Activated CD4-positive, alpha-beta T cell treated with anti-CD3 and anti-CD28 coated beads for 24 hours (primary cell): ENCODE measurements at places on chromosomes 6 and 20.

- DNase-seq = no peak
Measured at GRCh38 chr20:35327074-35327976, 35.1 kb upstream of the FAM83C start.

GRCh38 chr6:36692861-36693702 is 4.5 kb upstream of the RAB44 start:
- no peak for DNase-seq

DNA sequence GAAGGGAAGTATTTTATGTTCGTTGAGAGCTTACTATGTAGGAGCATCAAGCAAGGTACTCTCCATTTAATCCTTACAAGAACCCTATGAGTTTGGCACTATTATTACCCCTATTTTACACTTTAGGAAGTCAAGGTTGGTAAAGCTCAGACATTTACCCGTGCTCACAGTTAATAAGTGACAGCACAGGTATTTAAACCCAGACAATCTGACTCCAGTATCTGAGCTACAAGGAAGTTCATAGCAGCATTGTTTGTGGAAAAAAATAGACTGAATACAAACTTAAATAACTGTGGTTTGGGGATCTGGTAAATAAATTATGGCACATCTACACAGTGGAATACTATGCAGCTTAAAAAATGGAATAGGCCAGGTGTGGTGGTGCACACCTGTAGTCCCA is 21.2 kb upstream of the GMNN start:
- no peak for DNase-seq

GRCh38 chr6:169853196-169854082 is 102.0 kb downstream of the ERMARD start:
- no peak for DNase-seq

- DNase-seq = no peak
Measured at GRCh38 chr6:107642095-107642860, 152.4 kb downstream of the SOBP start.

- DNase-seq = no peak
Measured at GRCh38 chr6:130959951-130960350, 103.1 kb downstream of the EPB41L2 start.

DNA sequence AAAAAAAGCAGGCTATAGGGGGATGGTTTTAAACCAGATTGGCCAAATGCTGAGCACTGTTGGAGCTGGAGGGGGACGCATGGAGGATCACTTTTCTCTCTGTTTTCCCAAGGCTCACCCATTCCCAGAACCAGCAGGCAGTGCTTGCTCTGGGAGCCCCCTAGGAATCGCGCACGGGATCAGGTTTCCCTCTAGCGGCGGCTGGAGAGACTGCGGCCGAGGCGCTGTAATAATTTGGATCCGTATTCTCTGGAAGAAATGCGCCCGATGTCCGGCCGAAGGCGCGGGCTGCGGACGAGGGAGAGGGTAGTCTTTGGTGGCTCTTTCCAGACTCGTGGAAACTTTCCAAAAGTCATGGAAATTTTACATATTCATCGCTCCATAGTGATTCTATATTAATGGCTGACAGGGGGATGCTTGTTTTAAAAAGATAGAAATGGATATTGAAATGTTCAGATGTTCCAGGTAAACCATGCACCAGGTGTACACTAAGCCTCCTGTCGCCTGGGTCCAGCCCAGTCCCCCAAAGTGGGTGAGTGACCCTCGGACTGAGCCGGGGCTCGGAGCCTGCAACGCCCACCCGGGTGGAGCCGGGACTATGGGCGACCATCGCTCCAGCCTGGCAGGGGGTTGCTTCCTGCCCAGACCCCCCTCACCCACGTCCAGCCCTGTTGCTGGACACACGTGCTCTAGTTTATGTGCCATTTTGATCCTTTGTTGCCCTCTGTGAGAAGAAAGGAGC is 78.7 kb upstream of the PHACTR3 start:
- peak; percentile 22 for DNase-seq

- DNase-seq = no peak
Measured at GRCh38 chr6:37392821-37393220, 39.0 kb downstream of the RNF8 start.

DNA sequence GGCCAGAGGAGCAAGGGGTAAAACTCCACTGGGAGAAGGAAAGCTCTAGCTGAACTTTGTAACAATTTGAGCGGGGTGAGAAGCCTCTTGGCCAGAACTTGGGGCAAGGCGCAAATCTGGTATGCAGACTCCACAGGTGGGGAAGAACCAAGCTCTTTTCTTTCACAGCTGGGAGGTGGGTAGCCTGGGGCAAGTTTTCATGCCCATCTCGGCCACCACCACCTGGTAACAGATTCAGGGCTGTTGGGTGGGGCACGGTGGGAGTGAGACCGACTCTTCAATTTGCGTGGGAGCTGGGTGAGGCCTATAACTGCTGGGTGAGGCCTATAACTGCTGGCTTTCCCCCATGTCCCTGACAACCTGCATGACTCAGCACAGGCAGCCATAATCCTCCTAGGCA is 37.5 kb downstream of the SDHAF4 start:
- DNase-seq = no peak

- DNase-seq = no peak
Measured at GRCh38 chr6:69865126-69865525, 1.2 kb upstream of the COL19A1 start.

DNA sequence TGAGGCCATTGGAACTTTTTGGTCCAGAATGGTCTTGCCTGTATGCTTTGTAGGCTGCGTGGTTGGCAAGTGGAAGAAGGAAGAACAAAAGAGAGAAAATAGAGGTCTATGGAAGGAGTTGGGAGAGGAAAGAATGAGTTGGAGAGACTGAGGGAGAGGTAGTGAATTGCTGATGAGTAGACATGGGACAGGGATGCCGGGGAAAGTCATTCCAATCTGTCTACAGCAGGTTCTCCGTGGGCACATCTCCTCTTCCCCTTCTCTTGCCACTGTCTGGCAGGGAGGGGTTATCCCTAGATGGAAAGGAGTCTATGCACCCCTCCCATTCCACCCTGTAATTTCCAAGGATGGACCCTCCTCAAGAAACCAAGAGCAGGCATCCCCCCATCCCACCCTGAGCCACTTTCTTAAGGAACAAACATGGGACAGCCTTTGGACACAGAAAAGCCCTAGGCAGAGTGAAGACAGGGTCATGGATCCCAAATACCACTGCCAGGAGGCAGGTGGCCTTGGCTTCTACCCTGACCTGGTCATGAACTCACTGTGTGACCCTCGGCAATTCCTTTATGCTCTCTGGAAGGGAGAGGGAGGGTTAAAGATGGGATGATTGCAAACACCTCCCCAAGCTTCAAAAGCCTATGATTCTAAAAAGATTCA is 196.9 kb downstream of the LRFN2 start:
- no peak for DNase-seq

- DNase-seq = peak; percentile 42
Measured at GRCh38 chr6:27757307-27757706, 154.9 kb downstream of the OR2B2 start.

GRCh38 chr6:151290877-151291721 is 51.3 kb downstream of the AKAP12 start:
- DNase-seq = no peak

- DNase-seq = no peak
Measured at GRCh38 chr20:49273696-49274277, 4.1 kb downstream of the ZNFX1 start.

GRCh38 chr6:169847141-169847674 is 95.8 kb downstream of the ERMARD start:
- no peak for DNase-seq

- DNase-seq = no peak
Measured at GRCh38 chr20:38812182-38812581, 6.7 kb downstream of the PPP1R16B start.

- no peak for DNase-seq
Measured at GRCh38 chr6:13242178-13242577, 86.2 kb downstream of the TBC1D7 start.

GRCh38 chr20:41406353-41406752 is 39.7 kb upstream of the EMILIN3 start:
- DNase-seq = no peak

- DNase-seq = no peak
Measured at GRCh38 chr6:132341646-132342045, 59.6 kb downstream of the MOXD1 start.
